ENCODE measurements at places on chromosomes 12 and 14.

DNA sequence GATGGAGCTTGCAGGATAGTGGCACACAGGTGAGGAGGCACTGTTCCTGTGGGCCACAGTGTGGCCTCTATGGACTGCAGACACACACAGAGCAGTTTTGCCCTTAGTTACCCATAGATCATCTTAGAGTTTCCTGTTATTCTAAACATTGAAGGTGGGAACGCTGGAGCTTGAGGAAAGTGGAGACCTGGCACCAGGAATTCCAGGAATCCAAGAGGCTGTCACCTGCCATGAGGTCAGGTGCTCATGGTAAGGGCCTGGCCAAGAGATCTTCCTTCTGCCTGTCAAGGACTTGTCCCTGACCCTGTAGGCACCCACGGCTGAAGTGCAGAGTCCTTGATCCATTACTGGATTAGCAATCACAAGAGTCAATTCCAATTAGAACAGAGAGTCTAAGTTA is 65.2 kb upstream of the ACTN1 start:
- no peak for DNase-seq

DNA sequence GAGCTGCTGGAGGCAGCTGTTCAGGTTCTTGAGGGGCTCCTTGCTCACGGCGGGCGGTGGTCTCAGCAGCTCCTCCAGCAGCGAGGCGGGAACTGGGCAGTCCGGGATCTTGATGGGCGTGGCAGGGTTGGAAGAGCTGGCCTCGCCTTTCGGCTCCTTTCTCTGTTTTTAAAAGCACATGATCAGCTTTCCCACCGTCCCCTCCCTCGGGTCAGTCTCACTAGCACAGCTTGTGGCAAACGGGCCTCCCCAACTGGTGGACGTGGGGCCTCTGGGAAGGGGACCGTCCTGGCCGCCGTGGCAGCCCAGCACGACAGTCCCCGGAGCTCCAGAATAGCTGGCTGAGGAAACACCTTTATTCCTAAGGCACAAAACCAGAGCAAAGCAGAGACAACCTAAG is 12.5 kb upstream of the ANKLE2 start:
- no peak for DNase-seq

GRCh38 chr12:38547586-38547985 is 231.0 kb downstream of the ALG10B start:
- DNase-seq, result no peak

GRCh38 chr14:62616668-62617067 is 428.6 kb downstream of the KCNH5 start:
- DNase-seq, result no peak

DNA sequence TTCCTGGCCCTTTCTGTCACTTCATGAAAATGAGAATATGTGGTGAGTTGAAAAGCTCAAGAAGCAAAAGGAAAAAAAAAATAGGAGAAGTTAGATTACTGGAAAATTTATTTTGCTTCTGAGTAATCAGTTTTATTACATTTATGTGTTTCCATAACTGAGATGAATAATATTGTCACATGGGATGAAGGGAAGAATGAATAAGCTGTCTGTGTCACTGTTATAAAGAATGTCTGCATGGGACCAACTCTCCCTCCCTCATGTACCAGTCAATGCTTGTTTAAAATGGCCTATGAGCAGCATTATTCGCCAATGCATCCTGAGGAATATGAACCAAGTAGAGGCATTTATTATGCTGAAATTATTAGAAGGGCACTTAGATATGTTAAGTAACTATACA is 246.3 kb downstream of the PRKD1 start:
- no peak for DNase-seq

DNA sequence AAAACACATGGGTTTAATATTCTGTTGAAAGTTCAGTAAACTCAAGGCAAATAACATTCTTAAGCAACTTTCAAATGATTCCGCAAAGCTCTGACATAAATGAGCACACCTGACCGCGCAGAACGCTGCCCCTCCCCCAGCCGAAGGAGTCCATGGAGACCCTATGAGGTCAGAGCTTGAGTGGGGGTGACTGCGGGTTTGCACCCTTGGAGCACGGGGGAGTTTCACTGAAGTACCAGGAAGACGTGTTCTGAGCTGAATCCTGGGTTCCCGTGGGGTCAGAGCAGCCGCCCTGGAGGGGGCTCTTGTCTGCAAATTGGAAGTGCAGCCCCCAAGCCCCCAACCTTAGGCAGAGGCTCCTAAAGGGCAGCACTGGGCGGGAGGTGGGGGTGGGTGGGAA is 324.1 kb upstream of the SFSWAP start:
- DNase-seq, result no peak

DNA sequence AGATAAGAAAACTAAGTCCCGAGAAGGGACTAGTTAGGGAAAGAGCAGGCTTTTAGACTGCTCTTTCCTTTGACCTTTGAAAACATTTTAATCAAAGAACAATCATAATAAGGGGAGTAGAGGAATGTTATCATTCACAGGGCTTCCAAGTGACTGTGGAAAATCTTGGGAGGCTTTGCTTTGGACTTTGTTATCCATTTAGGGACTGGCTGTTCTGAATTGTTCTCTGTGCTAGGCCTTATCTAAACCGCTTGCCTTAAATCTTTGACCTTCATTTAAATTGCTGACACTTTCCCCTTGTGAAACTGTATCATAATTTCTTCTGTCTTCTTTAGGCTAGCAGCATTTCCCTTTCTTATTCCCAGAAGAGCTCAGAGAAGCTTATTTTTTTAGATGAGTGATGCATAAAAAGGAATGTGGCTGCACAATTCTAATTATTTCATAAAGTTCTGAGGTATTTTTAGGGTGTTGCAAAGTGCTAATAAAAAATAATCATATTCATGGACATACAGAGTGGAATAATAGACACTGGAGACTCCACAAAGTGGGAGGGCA is 9.5 kb upstream of the CALM1 start:
- DNase-seq, result no peak

GRCh38 chr14:34749408-34749807 is 35.0 kb upstream of the CFL2 start:
- DNase-seq, result no peak

DNA sequence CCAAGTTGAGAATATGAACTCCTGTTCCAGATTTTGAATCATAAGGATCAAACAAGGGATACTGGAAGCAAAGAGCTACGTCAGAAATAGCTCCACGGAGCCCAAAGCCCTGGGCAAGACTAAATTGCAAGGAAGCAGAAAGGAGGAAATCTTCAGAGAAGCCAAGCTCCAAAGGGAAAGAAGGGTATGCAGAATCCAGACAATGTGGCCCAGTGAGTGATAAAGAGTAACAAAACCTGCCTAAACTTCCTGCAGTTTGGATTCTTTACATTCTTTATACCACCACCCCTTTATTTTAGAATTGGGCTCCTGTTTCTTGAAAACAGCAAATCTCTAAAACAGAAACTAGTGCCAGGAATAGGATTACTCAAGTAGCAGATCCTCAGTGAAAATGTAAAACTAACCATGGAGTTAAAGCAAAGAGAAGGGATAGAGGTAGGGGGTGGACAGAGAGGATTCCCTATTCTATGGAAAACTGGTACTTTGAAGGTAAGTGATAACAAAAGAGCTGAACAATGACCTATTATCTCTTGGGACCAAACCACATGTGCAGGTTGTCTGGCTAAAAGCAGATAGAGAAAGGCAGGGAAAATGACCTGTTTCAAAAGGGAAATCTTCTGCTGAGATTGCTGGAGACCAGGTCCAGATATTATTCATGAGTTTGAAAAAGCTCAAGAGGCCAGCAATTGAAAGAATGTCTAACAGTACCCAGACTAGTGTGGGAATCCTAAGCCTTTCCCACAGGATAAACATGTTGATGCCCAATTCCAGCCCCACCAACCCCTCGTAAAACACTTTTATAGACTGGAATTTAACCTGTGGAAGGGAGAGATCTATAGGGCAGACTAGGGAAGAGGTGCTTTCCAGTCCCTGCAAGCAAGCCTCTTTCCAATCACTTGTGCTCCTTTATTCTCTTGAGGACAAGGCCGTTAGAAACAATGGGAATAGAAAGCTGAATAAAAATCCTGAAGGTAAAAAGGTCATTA is 24.5 kb downstream of the MBIP start:
- DNase-seq, result no peak

GRCh38 chr14:99806836-99807235 is 13.6 kb downstream of the EML1 start:
- DNase-seq, result no peak

DNA sequence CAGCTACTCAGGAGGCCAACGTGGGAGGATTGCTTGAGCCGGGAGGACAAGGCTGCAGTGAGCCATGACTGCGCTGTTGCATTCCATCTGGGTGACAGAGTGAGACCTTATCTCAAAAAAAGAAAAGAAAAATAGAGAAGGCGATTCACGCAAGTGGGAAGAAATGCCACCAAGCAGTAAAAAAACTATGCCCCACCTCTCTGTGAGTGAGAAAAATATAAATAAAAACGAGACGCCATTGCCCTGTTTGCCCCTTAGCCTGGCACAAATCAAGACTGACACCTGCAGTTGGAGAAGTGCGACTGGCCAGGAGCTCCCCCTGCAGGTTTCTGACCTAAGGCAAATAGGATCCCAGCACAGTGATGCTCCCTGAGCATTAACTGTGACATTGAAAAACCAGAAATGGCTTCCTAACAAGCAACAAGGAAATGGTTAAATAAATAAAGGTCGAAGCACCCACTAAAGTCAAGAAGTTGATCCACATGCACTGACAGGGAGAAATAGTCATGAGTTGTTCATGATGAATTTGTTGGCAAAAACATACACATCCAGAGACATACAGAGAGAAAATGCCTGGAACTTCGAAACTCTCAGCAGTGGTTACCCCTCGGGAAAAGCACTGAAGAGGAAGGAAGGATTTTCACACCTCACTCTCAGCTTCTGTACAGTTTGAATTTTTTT is 21.1 kb downstream of the GSC start:
- DNase-seq, result no peak
